NCI-H1417 (cell line): ENCODE measurements at places on chromosomes 7 and 10.

DNA sequence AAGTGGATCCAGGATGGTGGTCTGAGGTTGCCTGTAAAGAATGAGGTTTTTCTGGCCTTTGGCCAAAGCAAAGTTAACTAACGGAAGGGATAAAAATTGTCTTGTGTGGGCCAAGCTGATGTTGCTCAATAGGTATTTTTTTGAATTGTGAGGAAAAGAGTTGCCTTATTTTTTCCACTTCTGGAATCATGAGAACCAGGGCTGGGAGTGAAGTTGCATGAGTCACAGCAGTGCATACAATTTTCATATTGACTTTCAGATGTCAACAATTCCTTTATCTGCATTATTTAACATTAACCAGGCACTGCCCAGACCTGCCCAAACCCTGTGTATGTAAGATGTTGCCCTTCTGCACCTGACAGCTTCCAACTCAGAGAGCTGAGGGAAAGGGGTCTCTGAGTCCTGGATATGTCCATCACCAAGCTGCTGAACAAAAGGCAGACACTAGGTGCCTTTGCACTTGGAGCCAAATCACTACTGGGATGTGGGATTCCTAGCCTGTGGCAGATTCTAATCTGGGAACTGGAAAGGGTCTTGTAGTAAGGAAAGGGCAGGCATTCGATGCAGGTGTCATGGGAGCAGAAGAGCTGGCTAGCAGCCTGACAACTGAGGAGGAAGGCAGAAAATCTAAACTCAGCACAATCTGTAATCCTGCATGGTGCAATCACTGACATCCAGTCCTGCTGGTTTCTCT lies 52.3 kb upstream of the SLC35B4 start:
- DNase-seq: peak; percentile 58

DNA sequence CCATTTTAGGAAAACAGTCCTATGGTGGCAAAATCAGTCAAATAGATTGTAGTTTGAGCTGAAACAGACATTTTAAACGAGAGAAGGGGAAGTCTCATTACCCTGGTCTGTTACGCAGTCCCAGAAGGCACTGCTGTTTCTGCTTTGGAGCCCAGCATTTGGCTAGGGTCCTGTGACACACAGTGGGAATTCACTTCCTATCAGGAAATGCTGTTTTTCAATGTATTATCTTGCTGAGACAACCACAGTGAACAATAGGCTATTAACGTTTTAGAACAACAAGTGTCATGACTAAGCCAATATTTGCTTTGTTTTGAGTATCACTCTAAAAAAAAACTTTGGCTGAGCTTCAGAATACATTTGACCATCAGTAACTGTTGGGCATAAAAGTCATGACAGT lies 74.1 kb downstream of the ADD3 start:
- DNase-seq: no peak

GRCh38 chr7:4014346-4015050 lies 667.6 kb upstream of the FOXK1 start:
- peak; percentile 33 for DNase-seq

- no peak for DNase-seq
Measured at GRCh38 chr7:94253686-94254085, 141.0 kb upstream of the COL1A2 start.

GRCh38 chr10:106931159-106931852 lies 233.2 kb downstream of the SORCS1 start:
- DNase-seq: no peak

- no peak for DNase-seq
Measured at GRCh38 chr7:112995059-112995824, 91.4 kb downstream of the GPR85 start.

DNA sequence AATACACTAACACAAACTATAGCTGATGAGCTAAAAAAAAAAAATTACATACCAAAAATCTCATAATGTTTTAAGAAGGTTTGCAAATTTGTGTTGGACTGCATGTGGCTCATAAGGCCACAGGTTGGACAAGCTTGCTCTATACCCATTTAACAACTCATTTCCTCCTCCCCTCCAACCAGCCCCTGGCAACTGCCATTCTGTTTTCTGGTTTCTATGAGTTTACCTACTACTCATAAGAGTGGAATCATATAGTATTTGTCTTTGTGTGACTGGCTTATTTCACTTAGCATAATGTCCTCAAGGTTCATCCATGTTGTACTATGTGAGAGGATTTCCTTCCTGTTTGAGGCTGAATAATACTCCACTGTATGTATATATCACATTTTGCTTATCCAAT lies 100.4 kb upstream of the ARHGAP21 start:
- DNase-seq: no peak

DNA sequence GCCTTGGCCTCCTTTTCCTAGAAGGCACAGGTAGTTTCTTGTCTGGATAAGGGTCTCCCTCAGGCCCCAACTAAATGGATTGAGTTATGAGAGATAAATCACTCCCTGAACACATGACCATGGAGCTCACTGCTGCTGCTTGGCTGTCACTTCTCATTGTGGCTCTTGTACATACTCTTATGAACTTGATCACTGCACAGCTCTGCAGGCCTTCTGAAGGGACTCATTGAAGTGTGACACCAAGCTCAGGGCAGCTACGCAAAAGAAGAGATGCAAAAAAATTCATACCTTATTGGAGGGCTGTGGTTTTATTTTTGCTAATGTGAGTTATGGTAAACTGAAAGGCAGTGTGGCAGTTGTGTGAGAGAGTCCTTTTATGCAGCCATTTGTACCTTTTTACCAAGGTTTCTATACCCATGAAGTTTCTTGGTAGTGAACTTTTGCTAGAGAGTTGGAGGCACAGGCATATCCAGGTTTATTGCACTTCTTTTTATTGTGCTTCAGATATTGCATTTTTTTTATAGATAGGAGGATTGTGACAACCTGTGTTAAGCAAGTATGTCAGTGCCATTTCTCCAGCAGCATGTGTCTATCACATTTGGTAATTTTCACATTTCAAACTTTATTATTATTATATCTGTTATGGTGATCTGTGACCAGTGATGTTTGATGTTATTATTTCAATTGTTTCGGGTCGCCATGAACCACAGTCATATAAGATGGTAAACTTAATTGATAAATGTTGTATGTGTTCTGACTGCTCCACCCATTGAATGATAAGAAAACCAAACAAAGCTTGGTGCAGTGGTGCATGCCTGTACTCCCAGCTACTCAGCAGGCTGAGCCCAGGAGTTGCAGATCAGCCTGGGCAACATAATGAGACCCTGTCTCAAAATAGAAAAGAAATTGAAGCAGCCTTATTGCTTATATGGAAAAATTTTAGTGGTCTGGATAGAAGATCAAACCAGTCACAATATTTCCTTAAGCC lies 100.6 kb downstream of the LRRC4 start:
- DNase-seq: no peak

DNA sequence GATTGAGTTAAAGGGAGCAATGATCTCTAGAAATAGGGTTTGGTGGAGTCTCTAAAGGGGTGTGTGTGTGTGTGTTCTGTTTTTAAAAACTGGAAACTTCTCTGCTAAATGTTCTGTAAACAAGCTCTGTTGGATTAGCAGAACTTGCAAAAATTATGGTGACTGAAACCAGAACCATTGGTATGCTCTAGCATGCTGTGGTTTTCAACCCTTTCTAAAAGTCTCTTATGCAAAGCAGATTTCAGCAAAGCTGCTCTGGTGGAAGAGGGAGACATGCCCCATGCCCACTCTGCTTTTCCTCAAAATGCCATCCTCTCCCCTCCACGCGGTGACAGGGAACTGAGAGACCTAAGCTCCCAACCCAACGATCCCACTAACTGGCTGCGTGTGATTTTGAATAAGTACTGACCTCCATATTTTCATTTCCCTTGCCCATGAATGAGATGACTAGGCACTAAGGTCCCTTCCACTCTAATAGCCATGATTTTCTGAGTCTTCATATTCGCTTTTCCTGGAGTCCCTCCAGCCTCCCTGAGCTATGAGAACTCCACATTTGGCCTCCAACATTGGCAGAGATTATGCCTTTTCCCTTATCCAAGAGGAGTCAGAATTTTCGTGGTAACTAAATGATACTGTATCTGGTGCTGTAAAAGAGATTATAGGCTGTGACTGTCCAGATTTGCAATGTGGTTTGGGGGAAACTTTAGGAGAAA lies 117.3 kb upstream of the PALS2 start:
- DNase-seq: no peak

DNA sequence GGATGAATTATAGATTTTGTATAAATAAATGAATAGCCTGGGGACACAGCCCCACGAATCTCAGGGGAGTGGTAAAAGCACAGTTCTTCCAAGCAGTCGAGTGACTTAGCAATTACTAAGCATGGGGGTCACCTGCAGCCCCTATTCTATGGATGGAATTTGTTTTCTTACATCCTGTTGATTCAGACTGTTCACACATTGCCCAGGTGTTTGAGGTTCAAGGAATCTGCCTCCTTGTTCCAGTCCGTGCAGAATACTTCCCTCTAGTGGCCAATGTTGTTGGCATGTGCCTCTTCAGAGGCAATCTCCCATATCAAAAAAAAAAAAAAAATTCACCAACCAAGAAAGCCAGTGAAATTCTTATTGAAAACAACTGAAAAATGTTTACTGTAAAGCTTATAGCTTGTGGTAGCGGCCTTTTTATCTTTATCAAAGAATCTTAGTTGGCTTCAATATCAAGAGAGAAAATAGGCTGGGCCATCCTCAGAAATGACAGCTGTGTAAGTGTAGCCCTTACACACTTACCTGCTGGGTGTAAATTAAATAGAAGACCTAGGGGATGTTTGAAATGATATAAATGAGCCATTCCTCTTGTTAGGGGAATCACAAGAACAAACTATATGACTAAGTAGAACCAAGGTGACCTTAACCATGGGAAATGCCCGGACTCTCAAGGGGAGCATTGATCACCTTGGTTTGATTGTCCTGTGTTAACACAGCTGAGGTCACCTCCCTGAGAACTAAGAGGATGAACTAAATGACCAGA lies 7.8 kb downstream of the LIPM start:
- peak; percentile 80 for DNase-seq

DNA sequence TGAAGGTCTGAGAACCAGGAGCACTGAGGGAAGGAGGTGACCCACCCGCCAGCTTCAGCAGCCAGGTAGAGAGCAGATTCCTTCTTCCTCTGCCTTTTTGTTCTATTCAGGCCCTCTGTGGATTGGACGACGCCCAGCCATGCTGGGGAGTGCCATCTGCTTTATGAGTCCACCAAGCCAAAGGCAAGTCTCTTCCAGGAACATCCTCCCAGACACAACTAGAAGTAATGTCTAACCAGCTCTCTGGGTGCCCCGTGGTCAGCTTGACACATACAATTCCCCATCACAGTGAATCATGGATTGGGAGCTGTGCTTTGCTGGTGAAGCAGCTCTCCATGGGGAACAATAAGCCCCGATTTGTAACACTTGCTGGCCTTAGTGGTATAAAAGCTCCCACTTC lies 125.2 kb downstream of the CCDC3 start:
- DNase-seq: no peak

DNA sequence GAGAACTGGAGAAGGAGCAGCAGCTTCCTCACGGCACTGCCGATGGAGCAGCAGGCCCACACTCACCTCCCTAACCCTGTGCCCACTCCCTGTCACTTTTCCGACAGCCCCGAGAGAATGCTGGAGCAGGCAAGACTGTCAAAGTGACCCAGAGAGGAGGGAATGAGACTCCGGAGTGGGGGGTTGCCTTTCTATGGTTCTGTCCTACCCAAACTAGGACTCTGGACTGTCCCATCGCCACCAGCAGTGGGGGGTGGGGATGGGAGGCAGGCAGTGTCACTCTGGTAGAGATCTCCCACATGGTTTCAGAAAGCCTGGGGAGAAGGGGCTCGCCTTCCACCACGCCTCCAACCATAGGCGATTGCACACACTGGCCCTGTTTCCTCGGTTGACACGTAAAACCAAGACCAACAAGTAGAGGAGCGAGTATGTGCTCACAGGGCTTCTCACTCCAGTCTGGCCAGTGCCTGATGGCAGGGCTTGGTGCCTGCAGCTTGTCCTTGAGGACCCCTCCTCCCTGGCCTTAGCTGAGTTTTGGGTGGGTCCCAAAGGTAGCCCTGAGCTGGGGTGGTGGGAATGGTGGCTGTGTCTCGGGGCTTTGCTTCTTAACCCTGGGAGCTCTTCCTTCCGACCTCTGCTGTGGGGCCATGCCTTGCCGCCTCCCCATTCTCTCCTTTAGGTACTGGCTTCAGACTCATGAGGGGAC lies 148.5 kb downstream of the PTPN20 start:
- DNase-seq: no peak

DNA sequence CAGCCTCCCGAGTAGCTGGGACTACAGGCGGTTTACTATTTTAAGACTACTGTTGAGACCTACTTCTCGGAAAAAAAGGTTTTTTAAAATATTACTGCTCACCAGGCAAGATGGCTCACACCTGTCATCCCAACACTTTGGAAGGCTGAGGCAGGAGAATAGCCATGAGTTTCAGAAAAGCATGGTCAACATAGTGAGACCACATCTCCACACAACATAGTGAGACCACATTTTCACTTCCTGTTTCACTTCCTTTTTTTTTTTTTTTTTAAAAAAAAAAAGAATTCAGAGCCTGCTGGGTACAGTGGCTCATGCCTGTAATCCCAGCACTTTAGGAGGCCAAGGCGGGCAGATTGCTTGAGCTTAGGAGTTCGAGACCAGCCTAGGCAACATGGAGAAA lies 46.5 kb downstream of the SVOPL start:
- no peak for DNase-seq

DNA sequence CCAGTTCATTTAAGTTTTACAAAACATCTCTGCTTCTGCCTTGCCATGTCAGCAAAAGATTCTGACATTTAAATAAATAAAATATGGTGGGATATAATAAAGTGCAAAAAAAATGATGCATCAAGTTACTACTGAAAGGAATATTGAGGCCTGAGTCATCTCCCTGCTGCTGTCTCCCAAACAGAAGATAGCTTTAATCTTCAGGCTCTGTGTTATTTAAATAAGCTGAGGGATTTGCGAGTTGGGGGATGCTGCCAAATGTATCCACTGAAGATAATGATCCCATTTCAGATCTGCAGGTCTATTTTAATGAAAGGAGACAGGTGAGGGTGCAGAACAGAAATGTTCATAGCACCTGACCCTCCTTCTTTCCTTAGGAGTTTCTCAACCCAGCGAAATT lies 720.8 kb downstream of the AUTS2 start:
- no peak for DNase-seq

- DNase-seq: no peak
Measured at GRCh38 chr10:24784923-24785322, 61.2 kb upstream of the ARHGAP21 start.

GRCh38 chr7:100485471-100485876 lies 1.7 kb downstream of the NYAP1 start:
- DNase-seq: no peak

DNA sequence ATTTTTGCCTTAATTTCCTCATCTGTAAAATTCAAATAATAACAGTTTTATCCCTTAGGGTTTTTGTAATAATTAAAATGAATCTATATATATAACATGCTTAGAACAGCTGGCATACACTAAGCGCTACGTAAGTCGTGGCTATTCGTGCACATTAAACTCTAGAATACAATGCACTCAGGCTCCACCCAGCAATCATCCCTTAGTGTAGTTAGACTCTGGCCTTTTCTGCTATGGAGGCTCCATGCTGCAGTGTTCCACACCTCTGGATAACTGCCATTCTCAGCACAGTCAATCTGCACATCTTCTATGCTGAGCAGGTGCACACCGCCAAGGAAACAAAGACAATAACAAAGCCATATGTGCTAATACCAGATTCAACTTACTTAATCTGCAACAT lies 92.9 kb downstream of the IPMK start:
- peak; percentile 4 for DNase-seq
